Activated CD8-positive, alpha-beta memory T cell treated with anti-CD3 and anti-CD28 coated beads, Interleukin-2, amount 10 ng/mL, durations not matched to agents 7 days and 5 days (primary cell): ENCODE measurements at places on chromosomes 4 and X.

DNA sequence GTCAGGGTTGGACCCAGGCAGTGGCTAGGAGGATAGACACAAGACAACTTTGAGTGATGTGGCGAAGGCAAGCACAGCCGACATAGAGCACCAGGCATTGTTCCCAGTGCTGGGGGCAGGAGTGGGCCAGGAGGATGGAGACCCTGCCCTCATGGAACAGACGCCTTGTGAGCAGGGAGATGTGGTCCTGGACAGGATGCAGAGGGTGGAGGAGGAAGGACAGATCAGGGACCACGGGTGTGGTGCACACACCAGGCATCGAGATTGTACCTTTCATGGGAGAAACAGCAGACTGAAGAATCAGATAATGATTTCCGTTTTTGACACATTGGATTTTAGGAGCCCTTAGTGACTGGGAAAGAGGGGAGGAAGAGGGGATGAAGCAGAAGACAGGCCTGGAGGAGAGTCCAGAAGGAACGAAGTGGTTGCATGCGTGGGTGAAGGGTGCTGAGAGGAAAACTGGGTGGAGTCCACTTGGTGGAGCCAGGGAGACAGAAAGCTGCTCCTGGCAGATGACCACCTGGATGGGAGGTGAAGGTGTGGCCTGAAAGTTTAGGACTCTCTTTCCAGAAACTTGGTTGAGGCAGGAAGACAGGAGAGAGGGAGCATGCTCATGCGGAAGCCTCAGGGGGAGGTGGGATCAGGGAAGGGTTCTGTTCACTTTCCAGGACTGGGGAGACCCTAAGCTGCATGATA lies 27.9 kb upstream of the MAP3K15 start:
- DNase-seq, result no peak

GRCh38 chr4:83267121-83267829 lies 17.3 kb downstream of the COQ2 start:
- DNase-seq, result no peak

DNA sequence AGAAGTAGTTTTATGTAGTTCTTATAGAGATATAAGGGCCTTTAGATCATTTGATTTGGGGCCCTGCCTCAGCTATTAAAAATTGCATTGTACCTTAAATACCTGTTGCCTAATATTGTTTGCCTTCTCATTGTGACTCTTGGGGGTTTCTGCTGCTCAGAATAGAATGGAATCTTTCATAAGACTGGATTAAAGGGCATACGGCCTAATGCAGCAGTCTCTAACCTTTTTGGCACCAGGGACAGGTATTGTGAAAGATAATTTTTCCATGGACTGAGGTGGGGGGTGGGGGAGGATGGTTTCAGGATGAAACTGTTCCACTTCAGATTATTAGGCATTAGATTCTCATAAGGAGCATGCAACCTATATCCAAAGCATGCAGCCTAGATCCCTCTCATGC lies 46.2 kb downstream of the TMEM164 start:
- no peak for DNase-seq

- DNase-seq, result no peak
Observed at GRCh38 chrX:81874807-81875206, 672.9 kb downstream of the SH3BGRL start.
